ENCODE measurements at places on chromosomes 16 and 17.

- DNase-seq, result peak; percentile 26
These were observed 38.6 kb upstream of the SLFN13 start for GRCh38 chr17:35486920-35487732.

GRCh38 chr17:520447-521182, 168.0 kb upstream of the RPH3AL start:
- peak; percentile 76 for DNase-seq

DNA sequence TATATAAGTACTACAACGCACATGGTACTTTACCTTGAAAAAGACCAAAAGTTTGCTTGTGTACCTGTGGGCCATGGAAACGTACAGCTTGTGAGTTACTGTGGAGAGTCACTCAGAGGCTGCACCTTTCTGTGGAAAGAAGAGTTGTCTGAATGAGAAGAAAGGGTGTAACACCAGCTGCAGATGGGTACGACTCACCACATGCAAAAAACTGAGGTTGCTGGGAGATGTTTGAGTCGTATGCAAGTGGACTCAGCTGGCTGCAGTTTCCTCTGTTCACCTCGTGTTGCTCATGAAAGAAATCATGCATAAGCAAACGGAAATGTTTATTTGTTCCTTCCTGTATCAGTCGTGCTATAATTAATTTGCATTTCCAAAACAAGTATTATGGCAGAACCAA, 22.4 kb upstream of the DYNLRB2 start:
- no peak for DNase-seq

- DNase-seq, result no peak
These were observed 181.4 kb upstream of the WSCD1 start for GRCh38 chr17:5888811-5889210.

- DNase-seq, result no peak
These were observed 72.1 kb downstream of the PRKCB start for GRCh38 chr16:23907903-23908302.

- DNase-seq, result no peak
These were observed 251.6 kb upstream of the TNRC6C start for GRCh38 chr17:77706938-77707337.

DNA sequence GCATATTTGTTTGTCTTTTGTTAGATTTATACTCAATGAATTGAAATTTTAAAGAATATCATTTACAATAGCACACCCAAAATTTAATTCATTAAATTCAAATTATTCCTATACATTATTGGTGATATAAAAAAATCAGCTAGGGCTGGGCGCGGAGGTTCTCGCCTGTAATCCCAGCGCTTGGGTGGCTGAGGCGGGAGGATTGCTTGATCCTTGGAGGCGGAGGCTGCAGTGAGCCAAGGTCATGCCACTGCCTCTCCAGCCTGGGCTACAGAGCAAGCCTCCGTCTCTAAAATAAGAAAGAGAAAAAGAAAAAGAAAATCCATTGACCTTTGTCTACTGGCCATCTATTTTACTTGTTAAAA, 4.5 kb upstream of the PRDM7 start:
- DNase-seq, result no peak

DNA sequence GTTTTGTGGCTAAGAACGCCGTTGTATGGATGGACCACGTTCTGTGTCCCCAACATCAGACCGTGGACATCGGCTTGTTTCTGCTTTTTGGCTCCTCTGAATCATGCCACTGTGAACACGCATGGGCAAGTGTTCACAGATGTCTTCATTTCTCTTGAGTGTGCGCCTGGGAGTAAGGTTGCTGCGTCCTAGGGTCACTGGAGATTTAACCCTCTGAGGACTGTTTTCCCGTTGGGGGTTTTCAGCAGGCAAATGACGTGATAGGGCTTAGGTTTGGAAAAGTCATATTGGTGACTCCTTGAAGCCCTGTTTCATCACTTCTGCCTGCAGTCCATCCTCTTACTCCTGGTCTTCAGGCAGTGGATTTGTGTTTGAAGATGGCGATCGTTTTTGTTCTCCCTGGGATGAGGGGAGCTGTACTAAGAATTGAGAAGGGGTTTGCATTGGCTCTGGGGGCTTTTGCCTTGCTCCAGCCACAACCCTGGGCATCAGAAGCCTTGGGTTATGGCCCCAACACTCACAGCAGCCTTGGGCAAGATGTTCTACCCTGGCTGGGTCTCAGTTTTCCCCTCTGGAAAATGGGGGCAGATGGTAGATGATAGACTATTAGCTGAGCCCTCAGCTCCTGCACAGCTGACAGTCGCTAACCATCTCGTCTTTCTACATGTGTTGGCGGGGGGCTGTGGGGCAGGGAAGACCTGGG, 67.2 kb upstream of the CIBAR2 start:
- DNase-seq, result no peak

GRCh38 chr16:72481419-72481818, 309.5 kb upstream of the PMFBP1 start:
- DNase-seq, result peak; percentile 47

GRCh38 chr16:31217136-31217530, 198 bp upstream of the PYDC1 start:
- no peak for DNase-seq

DNA sequence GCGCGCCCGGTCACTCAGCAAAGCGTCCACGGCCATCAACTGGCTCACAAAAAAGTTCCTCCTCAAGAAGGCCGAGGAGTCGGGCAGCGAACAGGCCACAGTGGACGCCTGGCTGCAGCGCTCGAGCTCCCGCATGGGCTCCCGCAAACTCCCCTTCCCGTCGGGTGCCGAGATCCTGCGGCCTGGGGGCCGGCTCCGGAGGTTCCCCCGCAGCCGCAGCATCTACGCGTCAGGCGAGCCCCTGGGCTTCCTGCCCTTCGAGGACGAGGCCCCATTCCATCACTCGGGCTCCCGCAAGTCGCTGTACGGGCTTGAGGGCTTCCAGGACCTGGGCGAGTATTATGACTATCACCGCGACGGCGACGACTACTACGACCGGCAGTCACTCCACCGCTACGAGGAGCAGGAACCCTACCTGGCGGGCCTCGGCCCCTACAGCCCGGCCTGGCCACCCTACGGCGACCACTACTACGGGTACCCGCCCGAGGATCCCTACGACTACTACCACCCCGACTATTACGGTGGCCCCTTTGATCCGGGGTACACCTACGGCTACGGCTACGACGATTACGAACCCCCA, 10.7 kb downstream of the MYO15A start:
- DNase-seq, result no peak

DNA sequence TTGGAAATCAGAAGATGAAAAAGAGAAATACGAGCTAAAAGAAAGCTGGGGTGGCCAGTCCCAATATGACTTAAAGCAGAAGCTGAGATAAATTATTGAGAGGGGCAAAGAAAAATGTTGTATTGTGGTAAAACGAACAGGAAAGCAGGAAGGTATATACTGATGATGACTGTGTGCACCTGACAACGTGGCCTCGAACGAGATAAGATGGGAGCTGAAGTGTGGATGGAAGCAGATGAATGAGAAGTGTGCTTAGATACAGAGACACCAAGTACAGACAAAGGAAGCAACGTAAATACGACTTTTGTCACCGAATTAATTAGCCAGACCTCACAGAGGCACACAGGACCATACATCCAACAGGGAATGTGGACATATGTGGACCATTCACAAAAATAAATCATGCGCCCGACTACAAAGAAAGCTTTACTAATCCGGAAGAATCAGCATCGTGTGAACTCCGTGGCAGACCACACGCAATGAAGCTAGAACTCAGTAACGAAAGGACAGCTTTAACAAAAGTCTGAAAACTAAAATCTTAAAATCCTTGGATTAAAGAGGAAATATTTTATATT, 218.7 kb downstream of the RPTOR start:
- DNase-seq, result no peak

- DNase-seq, result no peak
These were observed 14.5 kb downstream of the CASKIN1 start for GRCh38 chr16:2181952-2182351.

GRCh38 chr16:12688951-12689850, 114.5 kb downstream of the CPPED1 start:
- no peak for DNase-seq

GRCh38 chr16:27685807-27686206, 135.9 kb downstream of the KATNIP start:
- peak; percentile 34 for DNase-seq

GRCh38 chr17:68981288-68981687, 26.1 kb upstream of the ABCA8 start:
- peak; percentile 39 for DNase-seq
